ENCODE measurements at places on chromosomes 12 and 14.

DNA sequence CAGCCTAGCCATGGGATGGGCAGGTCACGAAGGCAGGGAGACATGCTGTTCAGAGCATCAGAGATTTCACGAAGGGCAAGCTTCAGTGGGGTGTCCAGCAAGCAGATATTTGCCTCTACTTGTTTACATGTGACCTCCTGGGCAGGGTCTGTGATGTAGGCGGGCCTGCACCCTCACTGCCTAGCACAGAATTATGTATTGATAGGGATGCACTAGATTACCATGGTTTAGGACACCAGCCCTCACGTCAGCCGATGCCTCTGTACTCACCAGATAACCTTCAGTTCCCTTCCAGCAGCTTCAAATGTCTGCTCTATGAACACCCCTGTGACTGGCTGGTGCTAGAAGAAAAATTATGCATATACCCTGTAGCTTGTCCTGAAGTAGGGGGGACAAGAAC lies 5.1 kb upstream of the EIF5 start:
- H3K27ac ChIP-seq, result no peak overlapping the region
- no peak for DNase-seq
- peaks cover 13% of the 10 kb centered on the region for H3K4me1 ChIP-seq
- no peaks in the 10 kb centered on the region for H3K27me3 ChIP-seq

DNA sequence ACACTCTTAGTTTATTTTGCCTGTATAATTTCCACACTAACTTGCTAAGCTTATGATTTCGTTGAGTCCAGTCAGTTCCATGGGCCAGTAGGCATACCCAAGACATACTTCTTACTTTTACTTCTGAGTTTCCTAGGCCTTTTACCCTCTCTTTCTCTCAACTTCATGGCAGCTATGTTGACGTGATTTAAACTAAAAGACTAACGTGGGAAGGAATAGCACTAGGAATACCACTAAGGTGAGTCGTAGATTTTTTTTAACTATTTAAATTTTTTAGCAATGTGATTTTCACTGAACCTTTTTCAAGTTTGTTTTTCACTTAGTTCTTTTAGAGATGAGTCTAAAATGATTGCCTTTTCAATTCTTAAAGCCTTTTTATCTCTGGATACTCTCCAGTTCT lies 793.5 kb upstream of the NOVA1 start:
- no peak overlapping the region for H3K4me3 ChIP-seq
- H3K27ac ChIP-seq, result no peak overlapping the region
- no peaks in the 10 kb centered on the region for H3K36me3 ChIP-seq
- no peaks in the 10 kb centered on the region for H3K27me3 ChIP-seq
- DNase-seq, result no peak

DNA sequence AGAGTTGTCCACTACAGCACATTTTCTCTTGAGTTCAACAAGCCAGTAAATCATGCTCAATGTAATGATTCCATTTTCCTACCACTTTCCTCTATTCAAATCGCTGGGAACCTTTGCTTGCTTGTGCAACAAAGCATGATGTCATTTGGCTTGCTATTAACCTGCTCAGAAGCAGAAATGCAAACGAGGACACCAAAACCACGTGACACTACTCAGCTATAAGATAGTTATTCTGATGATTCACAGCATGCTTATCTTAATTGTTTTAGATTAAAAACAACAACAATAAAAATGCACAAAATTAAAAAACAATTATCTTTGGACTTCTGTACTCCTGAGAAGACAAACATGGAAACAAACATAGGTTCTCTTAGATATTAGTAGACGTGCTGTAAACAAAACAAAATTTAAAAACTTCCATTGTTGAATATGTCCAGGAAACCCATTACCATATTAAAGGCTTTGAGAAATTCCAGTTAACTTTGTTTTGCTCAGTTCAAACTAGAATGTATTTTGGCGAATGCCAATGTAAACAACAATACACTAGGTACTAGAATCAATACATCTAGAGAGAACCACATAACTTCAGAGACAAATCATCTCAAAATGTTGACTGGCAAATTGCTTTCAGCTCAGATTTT lies 77.5 kb upstream of the KRAS start:
- H3K27ac ChIP-seq, result no peak overlapping the region
- H3K36me3 ChIP-seq, result no peaks in the 10 kb centered on the region
- peaks cover 25% of the 10 kb centered on the region for H3K4me1 ChIP-seq
- H3K27me3 ChIP-seq, result no peaks in the 10 kb centered on the region
- DNase-seq, result peak; percentile 44

- peaks cover 15% of the 10 kb centered on the region for H3K4me1 ChIP-seq
- H3K27me3 ChIP-seq, result no peaks in the 10 kb centered on the region
- H3K27ac ChIP-seq, result no peak overlapping the region
- no peak overlapping the region for H3K4me3 ChIP-seq
- H3K36me3 ChIP-seq, result peaks cover 47% of the 10 kb centered on the region
Observed at GRCh38 chr14:103343164-103343879, 9.3 kb downstream of the EIF5 start.

DNA sequence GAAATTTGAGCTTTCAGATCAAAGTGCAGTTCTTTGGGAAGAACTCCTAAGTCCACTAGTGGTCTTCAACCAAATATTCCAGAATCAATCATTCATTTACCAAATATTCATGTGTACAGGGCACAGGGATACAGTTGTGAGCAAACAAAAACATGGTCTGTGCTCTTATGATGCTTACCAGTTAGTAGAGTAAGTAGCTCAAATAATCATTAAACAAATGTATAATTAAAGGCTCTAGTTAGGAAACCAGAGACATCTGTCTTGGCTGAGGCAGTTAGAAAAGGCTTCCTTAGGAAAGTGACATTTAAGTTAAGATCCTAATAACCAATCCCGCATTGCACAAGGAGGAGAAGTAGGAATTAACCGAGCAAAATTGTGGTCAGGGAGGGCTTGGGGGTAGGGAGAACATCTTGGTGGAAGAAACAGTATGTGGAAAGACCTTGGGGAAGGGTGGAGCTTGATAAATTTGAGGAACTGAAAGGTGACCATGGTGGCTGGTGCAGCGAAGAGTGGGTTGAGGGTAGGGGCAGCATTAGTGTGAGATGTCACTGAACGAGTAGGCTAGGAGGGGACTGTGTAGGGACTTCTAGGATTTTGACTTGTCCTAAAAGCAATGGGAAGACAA lies 40.0 kb downstream of the PEBP1 start:
- peaks cover 15% of the 10 kb centered on the region for H3K36me3 ChIP-seq
- H3K27me3 ChIP-seq, result no peaks in the 10 kb centered on the region
- no peak overlapping the region for H3K27ac ChIP-seq
- no peak for DNase-seq
- H3K4me3 ChIP-seq, result no peak overlapping the region

GRCh38 chr14:50225974-50226297 lies 5.4 kb downstream of the SOS2 start:
- H3K4me3 ChIP-seq, result no peak overlapping the region
- DNase-seq, result no peak
- H3K27ac ChIP-seq, result peak overlapping the region; percentile 78
- peaks cover 53% of the 10 kb centered on the region for H3K4me1 ChIP-seq
- no peaks in the 10 kb centered on the region for H3K27me3 ChIP-seq

- H3K4me3 ChIP-seq, result no peak overlapping the region
- H3K27ac ChIP-seq, result no peak overlapping the region
- peaks cover 59% of the 10 kb centered on the region for H3K4me1 ChIP-seq
- no peaks in the 10 kb centered on the region for H3K36me3 ChIP-seq
- DNase-seq, result no peak
- no peaks in the 10 kb centered on the region for H3K27me3 ChIP-seq
Observed at GRCh38 chr12:50545786-50546185, 41.0 kb downstream of the DIP2B start.
